ENCODE measurements at places on chromosomes 2 and 18.

GRCh38 chr2:180871649-180872048 is 108.8 kb upstream of the UBE2E3 start:
- no peak for DNase-seq

- no peak for DNase-seq
Observed at GRCh38 chr2:193124815-193125214, 930.1 kb upstream of the TMEFF2 start.

GRCh38 chr2:24658531-24659202 is 134.5 kb downstream of the PTRHD1 start:
- DNase-seq = no peak

DNA sequence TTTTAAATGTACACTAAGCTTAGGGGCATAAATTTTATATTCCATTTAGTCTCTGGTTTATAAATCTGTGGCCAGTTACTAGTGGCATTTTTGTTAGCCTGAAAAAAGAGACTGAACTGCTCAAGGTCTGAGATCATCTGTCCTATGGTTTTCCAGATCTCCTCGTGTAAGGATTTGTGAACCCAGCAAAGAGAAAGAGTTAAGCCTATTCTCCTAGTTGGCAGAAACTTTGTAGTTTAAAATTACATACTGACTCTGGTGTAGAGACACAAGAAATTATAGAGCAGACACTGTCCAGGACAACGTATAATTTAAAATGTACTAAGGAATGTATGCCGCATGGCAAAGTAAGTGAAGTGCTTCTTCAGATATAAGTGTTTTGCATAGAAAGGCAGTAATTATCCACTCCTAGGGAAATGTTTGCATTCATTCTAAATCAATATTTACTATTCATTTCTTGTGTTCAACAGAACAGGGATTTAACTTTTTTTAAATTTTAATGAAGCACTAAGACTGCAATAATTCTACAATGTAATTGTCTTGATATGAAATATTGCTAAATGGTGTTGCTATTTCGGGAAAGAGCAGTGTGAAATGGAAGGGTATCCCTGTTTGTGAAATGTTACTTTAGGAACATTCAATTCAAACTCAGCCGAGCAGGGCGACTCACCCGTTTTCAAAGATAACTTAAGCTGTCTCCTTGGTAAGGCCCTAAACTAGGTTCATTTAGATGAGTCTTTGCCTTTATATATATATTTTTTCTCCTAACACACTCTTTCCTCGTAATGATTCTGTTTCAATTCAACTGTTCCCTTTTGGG is 508.4 kb upstream of the ZEB2 start:
- DNase-seq = no peak

- DNase-seq = no peak
Observed at GRCh38 chr2:101388232-101388631, 929 bp upstream of the CREG2 start.

DNA sequence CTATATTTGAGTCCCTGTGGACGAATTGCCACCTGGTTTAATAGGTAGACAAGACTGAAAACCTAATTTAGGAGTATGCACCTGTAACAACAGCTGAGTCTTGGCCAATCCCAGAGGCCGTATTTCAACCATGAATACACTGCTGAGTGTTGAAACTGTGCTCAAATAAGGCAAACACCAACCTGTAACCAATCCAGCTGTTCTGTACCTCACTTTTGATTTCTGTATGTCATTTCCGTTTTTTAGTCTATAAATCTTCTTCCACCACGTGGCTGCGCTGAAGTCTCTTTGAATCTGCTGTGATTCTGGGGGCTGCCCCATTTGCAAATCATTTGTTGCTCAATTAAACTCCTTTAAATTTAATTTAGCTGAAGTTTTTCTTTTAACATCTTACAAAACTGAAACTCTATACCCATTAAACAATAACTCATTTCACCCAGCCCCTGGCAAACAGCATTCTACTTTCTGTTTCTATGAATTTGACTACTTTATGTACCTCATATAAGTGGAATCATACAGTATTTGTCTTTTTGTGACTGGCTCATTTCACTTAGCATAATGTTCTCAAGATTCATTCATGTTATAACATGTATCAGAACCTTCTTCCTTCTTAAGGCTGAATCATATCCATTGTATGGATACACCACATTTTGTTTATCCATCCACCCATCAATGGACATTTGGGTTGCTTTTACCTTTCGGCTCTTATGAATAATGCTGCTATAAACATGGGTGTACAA is 7.5 kb upstream of the YPEL5 start:
- DNase-seq = no peak

GRCh38 chr18:10726198-10727068 is 200.6 kb downstream of the NAPG start:
- peak; percentile 44 for DNase-seq

DNA sequence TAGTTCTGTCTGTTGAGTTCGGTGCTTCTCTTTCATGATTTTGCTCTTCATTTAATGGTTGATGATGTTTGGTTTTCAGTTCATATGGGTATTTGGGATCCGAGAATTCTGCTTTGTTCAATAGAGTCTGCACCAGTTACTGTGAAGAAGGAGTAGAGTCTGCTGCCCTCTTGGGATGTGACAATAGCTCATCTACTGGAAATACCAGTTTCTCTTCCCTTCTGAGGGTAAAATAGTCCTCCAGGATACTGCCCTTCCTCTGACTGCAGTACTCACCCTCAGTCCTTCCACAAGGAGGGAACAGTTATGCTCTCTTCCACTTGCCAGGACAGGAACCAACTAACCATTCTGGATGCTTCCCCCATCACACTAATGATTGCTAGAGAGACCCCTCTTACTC is 12.5 kb upstream of the TNFAIP6 start:
- DNase-seq = no peak

GRCh38 chr2:39455826-39456225 is 18.7 kb upstream of the MAP4K3 start:
- no peak for DNase-seq

GRCh38 chr2:128249555-128249954 is 69.1 kb downstream of the HS6ST1 start:
- no peak for DNase-seq

- no peak for DNase-seq
Observed at GRCh38 chr18:21146016-21146415, 34.4 kb upstream of the ROCK1 start.

DNA sequence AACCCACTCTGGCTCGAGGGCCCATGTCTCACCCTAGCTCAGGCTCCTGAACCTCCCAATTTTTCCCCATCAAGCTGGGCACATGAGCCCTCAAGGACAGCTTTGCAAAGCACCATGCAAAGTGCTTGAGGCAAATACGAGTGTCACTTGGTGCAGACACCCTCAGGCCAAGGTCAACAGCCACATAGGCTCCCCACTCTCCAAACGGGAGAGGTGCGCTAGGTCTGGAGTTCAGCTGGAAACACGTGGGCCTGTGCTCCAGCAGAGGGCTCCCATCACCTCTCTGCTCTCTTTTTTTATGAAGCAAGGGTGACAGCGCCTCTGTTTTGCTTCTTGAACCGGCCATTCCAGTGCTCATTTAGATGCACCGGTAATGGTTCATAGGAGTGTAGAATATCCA is 11.9 kb upstream of the ARHGAP25 start:
- DNase-seq = no peak

- DNase-seq = no peak
Observed at GRCh38 chr2:24626131-24626530, 135.1 kb downstream of the NCOA1 start.

- no peak for DNase-seq
Observed at GRCh38 chr2:136183097-136183496, 65.1 kb upstream of the CXCR4 start.

- DNase-seq = no peak
Observed at GRCh38 chr2:162060532-162060931, 13.5 kb downstream of the DPP4 start.

GRCh38 chr2:179428649-179429048 is 164.0 kb upstream of the SESTD1 start:
- DNase-seq = no peak

- DNase-seq = no peak
Observed at GRCh38 chr2:237724811-237725478, 73.6 kb upstream of the RBM44 start.

- no peak for DNase-seq
Observed at GRCh38 chr2:219476652-219477151, 22.0 kb upstream of the GMPPA start.

GRCh38 chr2:223997938-223998337 is 40.7 kb downstream of the MRPL44 start:
- DNase-seq = no peak

GRCh38 chr18:48784656-48785055 is 166.1 kb downstream of the SMAD7 start:
- DNase-seq = no peak

- no peak for DNase-seq
Observed at GRCh38 chr2:191195021-191195420, 44.2 kb upstream of the STAT4 start.

DNA sequence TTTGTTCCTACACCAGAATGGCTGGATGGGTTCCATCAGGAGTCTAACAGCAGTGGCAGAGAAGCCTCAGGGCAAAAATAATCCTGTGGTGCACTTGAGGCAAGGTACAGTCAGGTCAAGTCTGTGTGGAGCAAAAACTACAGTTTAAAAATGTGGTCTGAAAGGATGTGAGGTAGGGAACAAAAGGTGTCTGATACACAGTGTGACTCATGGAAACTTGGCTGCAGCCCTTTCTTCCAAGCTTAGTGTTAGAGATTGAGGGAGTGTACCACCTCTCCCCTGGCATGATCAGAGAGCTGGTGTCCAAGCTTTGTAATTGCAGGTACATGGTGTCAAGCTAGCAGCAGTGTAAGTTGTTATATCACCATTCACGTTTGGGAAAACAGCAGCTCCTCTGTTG is 8.9 kb downstream of the ANKAR start:
- DNase-seq = no peak

GRCh38 chr2:125456693-125457363 is 1199.1 kb upstream of the GYPC start:
- DNase-seq = no peak

DNA sequence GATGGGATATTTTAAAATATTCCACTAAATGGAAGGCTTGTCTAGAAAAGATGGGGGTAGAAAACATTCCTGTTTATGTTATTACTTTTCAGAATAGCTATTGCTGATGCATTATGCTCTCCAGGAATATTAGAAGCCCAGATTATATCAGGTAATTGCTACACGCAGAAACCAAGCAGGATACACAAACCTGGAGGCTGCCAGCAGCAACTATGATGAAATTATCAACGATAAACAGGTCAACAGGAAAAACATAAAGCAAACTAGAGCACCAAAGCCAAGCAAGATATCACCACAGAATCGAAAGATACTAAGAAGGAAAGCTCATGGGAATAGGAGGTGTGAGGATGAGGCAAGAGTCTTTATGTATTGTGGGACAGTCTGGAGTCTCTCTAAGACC is 113.2 kb upstream of the SPATS2L start:
- no peak for DNase-seq

DNA sequence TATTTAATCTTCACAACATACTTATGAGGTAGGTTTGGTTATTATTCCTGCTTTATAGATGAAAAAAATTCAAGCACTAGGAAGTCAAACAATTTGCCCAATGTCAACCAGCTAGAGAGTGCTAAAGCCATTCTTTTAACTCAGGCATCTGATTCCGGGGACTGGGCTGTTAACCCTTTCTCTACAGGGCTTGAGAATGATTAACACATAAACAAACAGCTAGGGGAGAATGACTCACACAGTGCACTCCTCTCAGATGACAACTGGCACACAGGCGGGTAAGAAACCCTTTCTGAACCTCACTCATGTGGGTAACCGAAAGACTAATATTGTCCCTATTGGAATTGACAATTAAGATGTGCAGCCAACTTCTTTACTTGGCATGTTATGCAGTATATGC is 86.3 kb upstream of the FSHR start:
- DNase-seq = no peak

DNA sequence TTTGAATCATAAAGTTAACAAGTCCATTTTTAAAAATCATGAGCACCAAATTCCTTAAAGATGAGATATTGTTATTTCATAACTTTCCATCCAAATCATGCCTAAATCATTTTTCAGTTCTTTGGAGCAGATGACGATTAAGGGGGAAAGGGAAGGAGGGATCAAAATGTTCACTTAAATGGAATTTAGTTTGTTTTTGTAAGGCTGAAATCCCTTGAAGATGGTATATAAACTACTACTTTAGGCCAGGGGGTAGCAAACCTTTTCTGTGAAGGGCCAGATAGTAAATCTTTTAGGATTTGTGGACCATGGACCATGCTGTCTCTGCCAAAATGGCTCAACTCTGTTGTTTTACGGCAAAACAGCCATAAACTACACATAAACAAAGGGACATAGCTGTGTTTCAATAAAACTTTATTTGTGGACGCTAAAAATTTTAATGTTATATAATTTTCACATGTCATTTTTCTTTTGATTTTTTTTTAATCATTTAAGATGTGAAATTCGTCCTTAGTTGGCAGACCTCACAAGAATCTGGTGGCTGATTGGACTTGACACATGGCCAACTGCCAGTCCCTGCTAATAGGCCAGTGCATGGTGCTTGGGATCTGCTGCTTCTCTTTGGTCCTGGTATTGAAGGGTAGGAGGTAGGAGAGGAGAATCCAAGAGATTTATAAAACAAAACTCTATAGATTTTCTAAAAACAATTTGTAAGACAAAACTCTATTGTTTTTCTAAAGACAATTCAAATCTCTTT is 52.0 kb upstream of the RTN4 start:
- DNase-seq = no peak

DNA sequence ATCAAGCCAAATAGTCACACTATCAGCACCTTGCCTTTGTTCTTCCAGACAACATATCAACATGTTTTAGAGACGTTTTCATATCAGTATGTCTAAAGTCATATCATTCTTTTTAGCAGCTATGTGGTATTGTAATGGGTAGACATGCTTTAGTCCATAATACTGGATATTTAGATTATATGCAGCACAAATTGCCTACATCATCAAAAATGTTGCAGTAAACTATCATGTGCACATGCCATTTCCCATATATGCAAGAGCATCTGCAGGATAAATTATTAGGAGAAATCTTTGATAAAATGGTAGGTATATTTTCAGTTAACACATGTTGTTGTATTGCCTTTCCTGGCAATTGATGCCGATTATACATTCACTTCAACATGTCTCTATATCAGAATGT is 636.5 kb downstream of the XIRP2 start:
- DNase-seq = no peak

GRCh38 chr2:165003443-165004130 is 48.3 kb upstream of the SLC38A11 start:
- DNase-seq = no peak

- DNase-seq = no peak
Observed at GRCh38 chr2:239251971-239252370, 148.8 kb downstream of the HDAC4 start.

DNA sequence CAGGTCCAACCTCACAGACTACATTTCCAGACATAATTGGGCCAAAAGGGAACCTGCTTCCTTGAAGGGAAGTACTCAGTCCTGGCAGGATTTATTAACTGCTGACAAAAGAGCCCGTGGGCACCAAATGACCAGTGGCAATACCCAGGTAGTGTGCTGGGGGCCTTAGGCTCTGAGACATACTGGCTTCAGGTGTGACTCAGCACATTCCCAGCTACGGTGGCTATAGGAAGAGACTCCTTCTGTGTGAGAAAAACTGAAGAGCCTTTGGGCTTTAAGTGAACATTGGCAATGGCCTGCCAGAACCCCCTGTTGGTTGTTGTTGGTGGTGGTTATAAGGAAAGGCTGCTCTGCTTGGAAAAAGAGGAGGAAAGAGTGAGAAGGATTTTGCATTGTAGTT is 401.8 kb downstream of the KCNJ3 start:
- no peak for DNase-seq
